Activated naive CD8-positive, alpha-beta T cell treated with anti-CD3 and anti-CD28 coated beads for 36 hours (primary cell): ENCODE measurements at places on chromosomes 5 and 9. TPM values are rescaled to one million over a fixed set of nuclear protein-coding genes. Genes with fewer than 3 reads are reported as not detected.

DNA sequence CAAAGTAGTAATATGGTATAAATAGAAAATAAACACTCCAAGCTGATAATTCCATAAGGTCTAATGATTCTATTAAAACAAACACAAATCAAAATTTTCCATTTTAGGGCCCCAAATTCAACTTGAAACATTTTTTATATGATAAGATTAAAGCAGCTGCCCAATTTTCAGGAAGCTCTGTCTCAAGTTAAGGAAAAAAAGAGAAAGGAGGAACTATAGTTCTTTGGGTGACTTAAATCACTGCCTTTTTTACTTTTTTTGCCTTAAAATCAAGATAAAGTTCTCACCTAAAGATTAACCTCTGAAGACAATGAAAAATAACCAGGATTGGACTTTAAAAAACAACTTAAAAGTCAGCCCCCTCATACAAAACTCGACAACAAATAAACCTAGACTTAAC is 76.0 kb upstream of the IFNE start:
- no peak for DNase-seq

DNA sequence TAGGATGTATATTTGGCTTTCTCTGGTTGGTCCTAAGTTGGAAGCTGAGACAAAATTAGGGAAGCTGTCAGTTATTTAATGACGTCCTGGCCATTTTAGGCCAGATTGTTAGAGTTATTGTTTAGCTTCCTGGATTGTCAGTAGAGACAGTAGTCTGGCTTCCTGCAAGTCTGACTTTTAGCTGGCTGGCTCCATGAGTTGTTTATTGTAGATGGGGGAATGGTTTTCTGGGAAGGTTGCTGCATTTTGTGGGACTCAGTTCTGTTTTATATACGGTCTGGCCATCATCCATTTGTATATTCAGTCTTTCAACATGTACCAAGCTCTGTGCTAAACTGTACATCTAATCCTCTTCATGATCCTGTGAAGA is 68.3 kb downstream of the SGCD start:
- DNase-seq = no peak

- DNase-seq = no peak
These were observed 701 bp upstream of the ZNF462 start for GRCh38 chr9:106862110-106862820.

DNA sequence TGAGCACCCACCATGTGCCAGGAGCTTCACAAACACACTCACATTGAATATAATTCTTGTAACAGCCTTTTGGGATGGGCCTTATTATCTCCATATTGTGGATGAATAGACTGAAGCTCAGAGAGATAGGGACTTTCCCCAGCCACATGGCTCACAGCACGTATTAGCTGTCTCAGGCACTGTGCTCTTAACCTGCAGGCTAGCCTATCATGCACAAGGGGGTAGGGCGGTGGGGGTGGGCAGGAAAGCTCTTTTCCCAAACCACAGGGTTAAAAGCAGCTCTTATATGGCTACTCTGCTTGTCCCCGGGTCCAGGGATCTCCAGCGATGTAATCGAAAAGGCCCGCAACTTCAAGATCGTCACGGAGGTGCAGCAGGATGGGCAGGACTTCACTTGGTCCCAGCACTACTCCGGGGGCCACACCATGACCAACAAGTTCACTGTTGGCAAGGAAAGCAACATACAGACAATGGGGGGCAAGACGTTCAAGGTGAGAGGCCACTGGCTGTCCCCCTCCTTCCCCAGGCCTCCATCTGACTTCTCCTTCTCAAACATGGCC is 2.6 kb downstream of the FABP6 start:
- no peak for DNase-seq

DNA sequence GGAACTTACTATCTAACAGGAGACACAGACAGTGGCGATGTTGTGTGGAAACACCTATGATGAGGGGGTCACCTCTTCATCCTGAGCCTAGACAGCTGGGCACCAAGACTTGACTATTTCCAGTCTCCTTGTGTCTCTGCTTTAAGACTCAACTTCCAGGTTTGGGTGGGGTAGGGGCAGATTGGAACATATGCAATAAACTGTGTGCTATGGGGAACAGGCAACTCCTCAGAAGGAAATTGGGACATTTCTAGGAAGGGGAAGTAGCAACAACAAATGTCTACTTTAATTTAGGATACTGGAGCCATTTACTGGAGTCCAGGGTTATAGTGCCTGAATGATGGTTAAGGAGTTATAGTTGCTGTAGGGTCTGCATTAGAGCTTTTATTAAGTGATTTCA is 57.3 kb downstream of the FGF18 start:
- DNase-seq = no peak

The PAEP gene
- not detected for total RNA-seq

The PARP8 gene
- 41.0 TPM for total RNA-seq

The DMGDH gene
- not detected for total RNA-seq
